Right ventricle myocardium superior (tissue), 1 donor: ENCODE measurements at places on chromosomes 4 and X. TPM values are rescaled to one million over a fixed set of nuclear protein-coding genes. Genes with fewer than 3 reads are reported as not detected.

GRCh38 chr4:1072830-1073446, 40.4 kb downstream of the RNF212 start:
- DNase-seq: no peak

PDE5A gene
- total RNA-seq: 6.5 TPM

DNA sequence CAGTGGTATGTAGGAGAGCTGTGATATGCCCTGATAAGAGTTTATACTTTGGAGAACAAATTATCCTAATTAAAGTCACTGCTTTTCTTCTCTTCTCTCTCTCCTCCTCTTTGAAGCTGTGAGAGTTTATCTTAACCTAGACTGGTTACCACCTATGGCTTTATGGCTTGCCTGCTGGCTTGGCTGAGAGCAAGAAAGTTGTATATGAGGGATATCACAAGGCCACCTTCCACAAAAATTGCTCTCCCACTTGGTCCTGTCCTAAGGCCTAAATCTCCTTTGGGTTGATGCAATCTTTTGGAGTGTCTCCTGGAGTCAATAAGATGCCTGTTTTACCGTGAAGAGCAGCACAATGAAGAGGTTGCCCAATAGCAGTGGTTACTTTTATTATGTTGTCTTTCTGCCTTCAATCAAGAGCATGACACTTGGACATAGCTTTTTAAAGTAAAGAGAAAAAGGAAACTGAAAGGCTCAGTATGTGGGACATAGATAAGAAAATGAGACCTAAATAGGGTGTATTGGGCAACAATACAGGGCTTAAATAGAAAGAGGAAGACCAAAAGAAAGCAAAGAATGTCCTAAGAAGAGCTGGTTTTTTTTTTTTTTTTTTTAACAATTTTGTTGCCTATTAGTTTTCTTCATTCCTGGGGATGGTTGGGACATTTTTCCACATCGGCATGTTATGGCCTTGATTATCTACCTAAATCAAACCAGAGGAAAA, 9.2 kb downstream of the GUCY1A1 start:
- DNase-seq: no peak

HSD17B13 gene
- total RNA-seq: 0.32 TPM

DNA sequence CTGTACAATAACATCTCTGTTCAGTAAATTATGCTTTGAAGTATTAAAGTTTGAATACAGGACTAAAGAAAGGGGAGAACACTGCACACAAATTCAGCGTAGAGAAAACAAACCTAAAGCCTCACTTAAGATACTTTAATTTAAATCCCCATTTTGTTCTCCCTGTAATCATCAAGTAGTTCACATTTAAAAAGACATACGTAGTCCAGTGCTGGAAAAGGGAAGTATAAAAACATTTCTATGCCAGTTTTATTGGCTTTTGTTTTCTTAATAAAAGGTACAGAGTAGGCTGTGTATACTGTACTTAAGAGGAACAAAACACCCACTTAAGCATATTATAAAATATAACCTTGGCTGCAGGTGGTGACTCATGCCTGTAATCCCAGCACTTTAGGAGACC, 101.6 kb downstream of the FGF16 start:
- DNase-seq: no peak

DNA sequence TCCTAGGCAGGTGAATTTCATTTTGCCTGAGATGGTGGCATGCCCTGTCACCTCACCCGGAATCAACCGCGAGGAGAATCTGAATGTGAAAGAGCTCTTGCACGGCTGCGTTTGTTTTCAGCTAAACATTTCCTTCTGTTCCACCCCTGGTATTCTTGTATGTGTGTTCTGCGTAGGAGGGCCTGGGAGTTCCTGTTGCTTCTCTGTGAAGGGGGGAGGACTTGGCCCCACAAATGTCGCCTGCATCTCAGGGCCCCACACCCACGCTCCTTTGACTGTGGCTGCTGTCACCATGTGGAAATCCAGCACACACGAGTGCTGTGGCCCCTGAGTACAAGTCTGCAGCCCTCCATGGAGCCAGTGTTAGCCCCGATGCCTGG, 45.8 kb upstream of the CLCN4 start:
- DNase-seq: no peak

GC gene
- total RNA-seq: 0.24 TPM

STOX2 gene
- total RNA-seq: 8.5 TPM

DNA sequence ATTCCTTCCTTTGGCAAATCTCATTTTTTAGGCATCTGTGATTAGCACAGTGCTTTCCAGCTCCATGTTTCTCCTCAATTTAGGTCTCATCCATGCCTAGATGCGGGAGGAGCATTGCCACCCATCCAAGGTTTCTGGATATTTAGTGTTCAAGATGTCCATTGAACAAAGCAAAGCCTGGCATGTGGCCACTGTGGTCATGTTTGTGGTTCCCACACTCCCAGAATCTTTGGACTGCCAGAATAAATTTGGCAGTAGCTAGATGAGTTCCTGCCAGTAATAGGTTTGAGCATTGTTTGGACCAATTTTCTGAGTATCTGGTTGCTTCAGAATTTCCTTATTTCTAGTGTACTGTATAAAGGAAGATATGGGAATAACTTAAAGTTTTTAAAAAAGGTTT, 1124.1 kb downstream of the ADGRL3 start:
- peak; percentile 71 for DNase-seq

SSX4 gene
- not detected for total RNA-seq

PWWP3B gene
- total RNA-seq: 9.2 TPM

GRCh38 chrX:143661286-143661685, 25.4 kb upstream of the SLITRK4 start:
- DNase-seq: no peak

- DNase-seq: no peak
Measured at GRCh38 chrX:53223955-53224859, 800 bp downstream of the KDM5C start.

GRCh38 chrX:22110729-22111494, 78.8 kb downstream of the PHEX start:
- DNase-seq: no peak

DNA sequence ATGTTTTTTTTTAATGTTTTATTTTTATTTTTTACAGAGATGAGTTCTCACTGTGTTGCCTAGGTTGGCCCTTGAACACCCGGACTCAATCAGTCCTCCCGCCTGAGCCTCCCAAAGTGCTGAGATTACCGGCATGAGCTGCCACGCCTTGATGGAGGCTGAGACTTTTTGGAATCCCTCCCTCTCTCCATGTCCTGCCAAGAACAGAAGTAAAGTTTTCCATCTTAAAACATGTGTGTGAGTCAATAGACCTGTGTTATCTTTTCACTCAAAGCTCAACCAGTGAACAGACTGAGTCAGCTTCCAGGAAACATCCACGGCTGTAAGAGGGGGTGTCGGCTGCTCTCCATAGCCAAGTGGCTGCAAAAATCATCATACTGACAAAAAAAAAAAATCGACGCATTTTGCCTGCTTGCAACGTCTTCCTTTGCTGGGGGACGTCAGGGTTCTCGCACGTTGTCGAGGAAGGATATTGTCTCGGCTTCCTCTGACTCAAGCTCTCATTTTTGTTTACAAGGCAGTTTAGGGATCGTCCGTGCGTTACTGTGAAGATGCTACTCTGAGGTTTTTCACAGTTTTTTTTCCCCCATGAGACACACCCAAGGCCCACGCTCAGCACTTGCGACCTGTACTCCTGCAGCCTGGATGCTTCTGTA, 10.0 kb upstream of the ASMTL start:
- DNase-seq: no peak

MXD4 gene
- 31.5 TPM for total RNA-seq

TNIP3 gene
- not detected for total RNA-seq

NAP1L5 gene
- total RNA-seq: 1.9 TPM

DNA sequence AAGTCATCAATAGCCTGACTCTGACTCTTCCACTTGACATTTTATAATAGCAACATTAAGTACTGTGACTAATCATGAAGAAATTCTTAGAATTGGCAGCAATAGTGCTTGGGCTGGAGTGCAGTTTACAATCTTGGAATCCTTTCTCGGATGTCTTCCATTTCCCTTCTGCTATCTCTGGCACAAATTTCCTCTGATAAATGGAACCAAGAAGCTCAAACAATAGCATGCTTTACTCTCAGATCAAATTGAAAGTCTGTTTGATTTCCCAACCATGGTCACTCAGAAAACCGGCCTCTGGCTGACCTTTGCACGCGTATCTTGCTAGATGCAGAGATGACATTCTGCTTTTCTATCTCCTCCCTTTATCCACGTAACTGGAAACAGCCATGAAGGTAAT, 99.0 kb upstream of the SPANXC start:
- peak; percentile 33 for DNase-seq

- no peak for DNase-seq
Measured at GRCh38 chr4:140253556-140254027, 99.6 kb upstream of the MAML3 start.

ENOX2 gene
- total RNA-seq: 13.4 TPM

DNA sequence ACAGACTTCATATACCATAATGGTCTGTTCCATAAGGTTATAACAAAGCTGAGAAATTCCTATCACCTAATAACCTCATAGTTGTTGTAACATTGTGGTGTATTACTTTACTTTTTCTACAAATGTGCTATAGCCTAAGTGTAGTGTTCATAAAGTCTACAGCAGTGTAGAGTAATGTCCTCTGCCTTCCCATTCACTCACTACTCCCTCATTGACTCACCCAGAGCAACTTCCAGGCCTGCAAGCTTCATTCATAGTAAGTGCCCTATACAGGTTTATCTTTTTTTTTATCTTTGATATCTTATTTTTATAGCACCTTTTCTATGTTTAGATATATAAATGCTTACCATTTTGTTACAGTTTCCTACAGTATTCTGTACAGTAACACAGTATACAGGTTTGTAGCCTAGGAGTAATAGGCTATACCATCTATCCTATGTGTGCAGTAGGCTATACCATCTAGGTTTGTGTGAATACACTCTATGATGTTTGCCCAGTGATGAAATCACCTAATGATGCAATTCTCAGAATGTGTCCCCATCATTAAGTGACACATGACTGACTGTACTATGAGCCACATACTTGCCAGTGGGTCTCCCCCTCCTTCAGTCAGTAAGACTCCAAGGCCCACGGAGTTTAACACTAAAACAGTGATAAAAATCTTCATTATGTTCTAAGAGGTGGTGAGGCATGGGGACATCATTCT, 299.9 kb downstream of the UNC5C start:
- no peak for DNase-seq

CLDN2 gene
- not detected for total RNA-seq

QRFPR gene
- 0.78 TPM for total RNA-seq
